ENCODE measurements at places on chromosomes 5 and 9. TPM values are rescaled to one million over a fixed set of nuclear protein-coding genes. Genes with fewer than 3 reads are reported as not detected.

YIPF5 gene
- total RNA-seq, result 40.5 TPM

SHC3 gene
- 17.7 TPM for total RNA-seq

DNA sequence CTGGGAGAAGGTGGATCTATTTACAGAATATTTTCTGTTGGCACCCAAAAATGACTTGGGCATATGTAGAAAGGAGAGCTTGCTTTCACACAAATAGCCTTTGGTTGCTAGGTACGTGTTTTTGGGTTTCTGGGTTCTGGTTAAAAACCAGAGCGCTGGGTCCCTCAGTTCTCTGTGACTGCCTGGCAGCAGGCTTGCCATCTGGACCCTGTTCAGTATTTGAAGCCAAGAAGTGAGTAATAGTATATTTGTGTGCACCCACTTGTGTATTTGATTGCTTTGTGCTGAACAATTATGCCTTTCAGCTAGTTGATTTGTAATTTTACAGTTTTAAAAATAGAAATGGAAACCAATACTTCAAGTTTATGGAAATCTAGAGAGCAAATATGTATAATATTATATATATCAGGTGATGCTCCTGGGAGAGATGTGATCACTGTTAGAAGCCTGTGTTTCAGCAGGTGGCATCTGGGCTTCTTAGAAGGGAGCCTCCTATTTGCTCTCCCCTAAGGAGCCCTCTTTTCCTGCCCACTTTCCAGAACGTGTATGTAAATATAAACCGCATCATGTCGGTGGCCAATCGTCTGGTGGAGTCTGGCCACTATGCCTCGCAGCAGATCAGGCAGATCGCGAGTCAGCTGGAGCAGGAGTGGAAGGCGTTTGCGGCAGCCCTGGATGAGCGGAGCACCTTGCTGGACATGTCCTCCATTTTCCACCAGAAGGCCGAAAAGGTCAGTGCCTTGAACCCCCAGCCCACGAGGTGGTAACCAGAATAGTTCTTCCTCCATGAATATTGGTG lies 153.6 kb downstream of the TRIO start:
- no peaks in the 10 kb centered on the region for H3K27me3 ChIP-seq
- peaks cover 13% of the 10 kb centered on the region for H3K36me3 ChIP-seq
- no peak overlapping the region for H3K27ac ChIP-seq
- H3K4me1 ChIP-seq, result peaks cover 5% of the 10 kb centered on the region
- no peak for DNase-seq
- H3K4me3 ChIP-seq, result no peak overlapping the region

DNA sequence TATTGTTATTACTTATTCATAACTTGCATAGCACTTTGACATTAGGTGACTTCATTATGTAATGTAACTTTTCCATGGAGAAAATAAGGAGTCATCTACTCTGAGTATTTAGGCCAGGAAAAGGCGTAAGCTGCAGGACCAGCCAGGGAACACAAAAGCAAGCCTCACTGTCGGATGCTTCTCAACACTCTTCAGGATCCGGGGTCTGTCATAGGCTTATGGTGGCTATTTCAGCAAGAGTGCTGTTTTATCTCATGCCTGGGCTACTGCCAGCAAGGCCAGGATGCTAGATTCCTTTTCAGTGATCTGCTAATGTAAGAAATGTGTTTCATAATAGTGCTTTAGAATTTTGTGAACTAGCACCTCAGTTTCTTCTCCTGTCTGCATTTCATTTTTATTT lies 162.4 kb downstream of the CHSY3 start:
- peaks cover 7% of the 10 kb centered on the region for H3K4me1 ChIP-seq
- no peak overlapping the region for H3K4me3 ChIP-seq
- no peak for DNase-seq
- H3K36me3 ChIP-seq, result no peaks in the 10 kb centered on the region
- no peaks in the 10 kb centered on the region for H3K27me3 ChIP-seq

GRCh38 chr5:116672203-116672602 lies 97.6 kb upstream of the SEMA6A start:
- H3K27ac ChIP-seq, result no peak overlapping the region
- H3K4me1 ChIP-seq, result peaks cover 51% of the 10 kb centered on the region
- no peaks in the 10 kb centered on the region for H3K27me3 ChIP-seq
- H3K4me3 ChIP-seq, result no peak overlapping the region
- H3K36me3 ChIP-seq, result no peaks in the 10 kb centered on the region
- no peak for DNase-seq

GRCh38 chr5:162334944-162335343 lies 267.4 kb downstream of the GABRG2 start:
- H3K4me3 ChIP-seq, result no peak overlapping the region
- no peak overlapping the region for H3K27ac ChIP-seq
- H3K4me1 ChIP-seq, result no peaks in the 10 kb centered on the region
- DNase-seq, result no peak
- no peaks in the 10 kb centered on the region for H3K36me3 ChIP-seq

GRCh38 chr5:76402251-76402885 lies 717 bp upstream of the IQGAP2 start:
- no peaks in the 10 kb centered on the region for H3K36me3 ChIP-seq
- DNase-seq, result peak; percentile 19
- H3K4me3 ChIP-seq, result peak overlapping the region; percentile 90
- peak overlapping the region; percentile 97 for H3K27ac ChIP-seq

GRCh38 chr5:170551076-170551475 lies 47.3 kb downstream of the KCNIP1 start:
- H3K27ac ChIP-seq, result no peak overlapping the region
- H3K27me3 ChIP-seq, result no peaks in the 10 kb centered on the region
- DNase-seq, result no peak
- H3K4me1 ChIP-seq, result no peaks in the 10 kb centered on the region
- H3K4me3 ChIP-seq, result no peak overlapping the region

DNA sequence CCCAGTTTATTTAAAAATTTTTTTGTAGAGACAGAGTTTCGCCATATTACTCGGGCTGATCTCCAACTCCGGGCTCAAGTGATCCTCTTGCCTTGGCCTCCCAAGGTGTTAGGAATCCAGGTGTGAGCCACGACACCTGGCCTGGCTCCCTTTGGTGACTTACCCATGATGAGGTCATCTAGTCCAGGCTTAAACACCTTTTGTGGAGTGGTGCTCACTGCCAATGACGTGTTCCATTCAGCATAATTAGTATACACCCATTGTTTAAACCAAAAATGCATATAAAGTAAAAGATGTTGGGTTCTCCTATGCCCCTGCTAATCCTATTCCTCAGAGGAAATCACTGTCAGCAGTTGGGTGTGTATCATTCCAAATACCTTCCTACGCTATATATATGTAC lies 91.0 kb downstream of the HSPA4 start:
- H3K4me3 ChIP-seq, result no peak overlapping the region
- no peak overlapping the region for H3K27ac ChIP-seq
- no peak for DNase-seq
- H3K4me1 ChIP-seq, result peaks cover under 1% of the 10 kb centered on the region
- H3K27me3 ChIP-seq, result no peaks in the 10 kb centered on the region
- no peaks in the 10 kb centered on the region for H3K36me3 ChIP-seq

GRCh38 chr5:42956551-42956950 lies 83.6 kb downstream of the ANXA2R start:
- no peaks in the 10 kb centered on the region for H3K36me3 ChIP-seq
- no peak for DNase-seq
- no peak overlapping the region for H3K27ac ChIP-seq
- no peaks in the 10 kb centered on the region for H3K4me1 ChIP-seq

GRCh38 chr5:28132151-28132550 lies 1093.8 kb upstream of the CDH9 start:
- H3K36me3 ChIP-seq, result no peaks in the 10 kb centered on the region
- H3K4me3 ChIP-seq, result no peak overlapping the region
- no peaks in the 10 kb centered on the region for H3K27me3 ChIP-seq
- H3K27ac ChIP-seq, result no peak overlapping the region
- no peaks in the 10 kb centered on the region for H3K4me1 ChIP-seq

Measured in neural crest cell (in vitro differentiated cells).